ENCODE measurements at places on chromosomes 3 and 15.

DNA sequence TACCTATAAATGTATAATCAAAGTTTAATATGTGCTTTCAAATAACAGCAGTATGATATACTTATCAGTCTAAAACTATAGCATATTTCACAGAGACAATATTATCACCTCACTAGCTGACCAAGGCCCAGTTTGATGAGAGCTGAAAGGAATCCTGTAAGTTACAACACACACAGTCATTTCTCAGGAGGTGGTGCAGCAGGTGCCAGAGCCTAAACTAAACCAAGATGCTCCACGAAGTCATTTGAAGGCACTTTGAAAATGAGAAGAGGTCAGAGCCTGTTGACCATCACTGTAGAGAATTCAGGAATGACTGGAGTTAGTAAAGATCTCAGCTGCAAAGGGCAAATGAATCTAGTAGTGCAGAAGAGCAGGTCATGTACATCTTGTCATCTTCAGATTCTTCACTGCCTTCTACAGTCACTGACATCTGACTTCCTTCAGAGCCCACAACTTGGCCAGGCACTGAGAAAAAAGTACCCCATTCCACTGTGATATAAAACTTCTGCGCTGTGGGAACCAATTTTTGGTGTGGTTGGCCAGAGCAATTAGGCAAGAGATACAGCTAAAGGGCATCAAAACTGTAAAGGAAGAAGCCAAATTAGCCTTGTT is 7.9 kb downstream of the GBE1 start:
- DNase-seq, result no peak

DNA sequence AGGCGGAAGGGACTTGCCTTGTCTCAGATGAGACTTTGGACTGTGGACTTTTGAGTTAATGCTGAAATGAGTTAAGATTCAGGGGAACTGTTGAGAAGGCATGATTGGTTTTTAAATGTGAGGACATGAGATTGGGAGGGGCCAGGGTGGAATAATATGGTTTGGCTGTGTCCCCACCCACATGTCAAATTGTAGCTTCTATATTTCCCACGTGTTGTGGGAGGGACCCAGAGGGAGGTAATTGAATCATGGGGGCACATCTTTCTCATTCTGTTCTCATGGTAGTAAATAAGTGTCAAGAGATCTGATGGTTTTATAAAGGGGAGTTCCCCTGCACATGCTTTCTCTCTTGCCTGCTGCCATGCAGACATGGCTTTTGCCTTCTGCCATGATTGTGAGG is 89.2 kb downstream of the CGGBP1 start:
- no peak for DNase-seq

- no peak for DNase-seq
These were observed 90.2 kb downstream of the PGPEP1L start for GRCh38 chr15:98917417-98917816.

- DNase-seq, result peak; percentile 72
These were observed 26.1 kb downstream of the FNDC3B start for GRCh38 chr3:172065527-172065926.

- DNase-seq, result no peak
These were observed 18.0 kb upstream of the RAB7A start for GRCh38 chr3:128707928-128708494.

- DNase-seq, result peak; percentile 37
These were observed 16.3 kb downstream of the BHLHE40 start for GRCh38 chr3:4995500-4996053.

- peak; percentile 84 for DNase-seq
These were observed 122.7 kb downstream of the WNT5A start for GRCh38 chr3:55364421-55364820.

DNA sequence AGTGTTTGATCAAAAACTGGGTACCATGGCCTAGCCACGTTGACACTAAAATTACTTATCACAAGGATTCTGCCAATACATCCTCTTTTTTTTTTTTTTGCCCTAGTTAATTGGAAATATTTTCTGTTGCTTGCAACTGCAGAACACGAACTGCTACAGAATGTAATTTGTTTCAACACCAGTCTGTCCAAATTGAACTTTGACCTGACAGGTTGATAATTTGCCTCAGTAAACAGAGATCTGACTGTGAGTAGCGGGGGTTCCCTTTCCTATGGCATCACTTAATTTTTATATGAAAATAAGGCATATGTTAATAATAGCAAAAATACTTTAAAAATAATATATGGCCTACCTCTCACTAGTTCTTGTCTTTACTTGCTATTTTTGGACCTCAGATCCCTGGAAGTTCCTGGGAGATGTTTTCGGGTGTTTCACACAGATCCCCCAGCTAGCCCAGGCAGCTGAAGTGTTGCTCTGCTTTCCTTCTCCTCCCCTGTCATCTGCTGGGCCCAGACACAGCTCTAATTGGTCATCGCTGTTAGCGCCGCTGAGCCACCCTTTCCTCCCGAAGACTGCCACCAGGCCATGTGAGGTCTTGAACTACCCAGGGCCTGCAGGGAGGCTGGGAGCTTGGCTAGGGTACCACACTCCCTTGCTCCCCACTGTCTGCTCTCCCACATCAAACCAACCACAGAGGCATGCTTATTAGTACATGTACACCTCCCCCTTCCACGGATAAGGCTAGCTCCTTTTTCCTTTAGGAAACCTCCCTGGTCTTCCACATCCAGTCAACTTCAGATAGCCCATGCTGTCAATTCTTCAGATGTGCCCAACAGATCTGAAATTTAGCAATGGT is 89.8 kb upstream of the RNF7 start:
- DNase-seq, result no peak

- no peak for DNase-seq
These were observed 35.9 kb upstream of the CHMP2B start for GRCh38 chr3:87191175-87191574.

- DNase-seq, result no peak
These were observed 108.0 kb downstream of the KCNH8 start for GRCh38 chr3:19256313-19256712.

GRCh38 chr3:142650001-142650693 is 54.0 kb downstream of the PLS1 start:
- no peak for DNase-seq

DNA sequence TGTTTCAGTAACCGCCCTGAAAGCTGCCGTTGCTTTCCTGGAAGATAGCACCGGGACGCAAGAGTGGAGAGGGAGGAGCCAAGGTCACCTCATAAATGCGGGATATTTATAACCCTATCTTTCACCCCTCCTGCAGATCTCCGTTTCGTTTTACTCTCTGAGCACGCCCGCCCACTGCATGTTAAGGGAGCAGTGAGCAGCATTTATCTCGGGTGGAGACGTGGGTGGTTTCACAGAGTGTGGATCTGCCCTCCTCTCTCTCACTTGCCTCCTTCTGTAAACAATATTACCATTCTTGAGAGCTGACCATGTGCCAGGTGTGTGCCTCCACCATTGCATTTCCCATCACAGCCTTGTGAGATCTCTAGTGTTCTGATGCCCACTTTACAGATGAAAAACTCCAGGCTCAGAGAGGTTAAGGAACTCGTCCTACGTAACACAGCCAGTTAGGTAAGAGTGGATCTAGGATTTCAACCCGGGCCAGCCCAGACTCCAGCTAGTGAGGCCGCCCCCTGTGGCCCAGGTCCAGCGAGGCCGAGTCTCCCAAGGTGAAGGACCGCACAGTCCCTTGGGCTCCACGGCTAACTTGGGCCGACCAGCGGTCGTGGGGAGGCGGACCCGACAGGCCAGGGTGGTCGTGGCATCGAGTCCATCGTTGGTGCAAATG is 16.9 kb upstream of the SEMA4B start:
- no peak for DNase-seq

- DNase-seq, result no peak
These were observed 225.3 kb upstream of the EPHA3 start for GRCh38 chr3:88882121-88882520.

DNA sequence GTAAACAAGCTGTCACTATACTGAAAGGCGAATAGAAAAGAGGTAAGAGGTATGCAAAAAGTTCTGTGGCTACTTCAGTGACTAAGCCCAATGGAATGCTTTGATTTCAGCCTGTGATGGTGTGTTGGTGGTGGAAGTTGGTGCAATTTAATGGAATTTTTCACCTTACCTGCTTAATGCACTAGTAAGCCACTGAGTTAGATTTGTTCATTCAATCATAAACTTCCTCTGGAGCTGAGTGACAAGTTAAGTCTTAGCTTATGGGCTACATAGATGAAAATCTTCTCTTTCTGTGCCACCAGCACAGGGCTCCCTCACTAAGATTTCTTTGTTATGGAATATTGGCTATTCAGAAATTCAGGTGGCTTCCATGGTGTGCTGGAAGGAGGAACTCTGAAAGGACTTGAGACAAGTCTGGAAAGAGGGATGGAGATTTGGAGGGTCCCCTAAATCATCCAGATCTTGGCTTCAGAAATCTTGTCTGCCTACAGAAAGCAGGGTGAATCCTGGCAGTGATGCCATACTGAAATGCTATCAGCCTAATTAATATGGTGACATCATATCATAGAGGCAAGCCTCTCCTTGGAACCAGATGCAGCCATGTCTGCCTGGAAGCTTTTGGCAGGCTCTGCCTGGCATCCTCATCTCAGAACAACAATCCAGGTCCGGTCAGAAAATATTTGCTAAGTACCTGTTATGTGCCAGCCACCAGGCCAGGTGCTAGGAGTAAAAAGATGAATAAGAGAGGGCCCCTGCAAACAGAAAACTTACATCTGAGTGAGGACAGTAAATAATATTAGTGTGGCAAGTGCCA is 8.1 kb upstream of the GAP43 start:
- DNase-seq, result no peak

DNA sequence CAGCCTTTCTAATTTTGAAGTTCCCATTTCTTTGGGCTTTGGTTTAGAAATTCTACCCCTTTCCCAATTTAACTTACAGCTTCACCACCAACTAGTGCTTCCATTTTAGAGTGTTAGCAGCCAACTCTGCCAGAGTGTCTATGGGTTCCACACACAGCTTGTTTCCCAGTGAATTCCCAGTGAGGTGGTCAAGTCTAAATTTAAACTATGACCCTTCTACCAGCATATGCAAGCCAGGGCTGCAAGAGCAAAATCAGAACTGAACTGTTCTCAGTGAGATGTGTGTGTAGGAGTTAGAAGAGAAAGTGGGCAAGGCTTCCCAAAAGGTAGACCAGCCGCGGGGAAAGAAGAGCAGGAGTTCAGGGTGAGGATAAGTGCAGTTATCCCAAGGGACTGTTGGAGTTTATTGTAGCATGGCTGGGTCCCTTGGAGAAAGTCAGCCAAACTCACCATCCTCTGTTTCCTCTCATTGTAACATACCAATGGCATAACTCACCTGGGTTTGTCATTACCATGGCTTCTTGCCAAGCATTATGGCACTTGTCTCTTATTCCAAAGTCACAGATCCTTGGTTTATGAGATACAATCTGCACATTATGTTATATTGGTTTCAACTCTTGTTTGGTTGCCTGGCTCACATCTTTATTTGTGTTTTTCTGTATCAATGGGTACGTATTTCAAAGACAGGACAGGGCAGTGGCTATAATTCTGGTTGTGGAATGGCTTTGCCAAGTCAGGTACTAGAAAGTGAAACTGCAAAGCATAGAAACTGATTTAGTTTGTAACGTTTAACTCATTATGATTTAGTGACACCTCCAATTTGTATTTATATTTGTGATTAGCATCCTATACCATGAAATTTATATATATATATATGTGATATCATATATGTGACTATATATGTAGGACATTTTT is 130.2 kb upstream of the UMPS start:
- DNase-seq, result peak; percentile 24

DNA sequence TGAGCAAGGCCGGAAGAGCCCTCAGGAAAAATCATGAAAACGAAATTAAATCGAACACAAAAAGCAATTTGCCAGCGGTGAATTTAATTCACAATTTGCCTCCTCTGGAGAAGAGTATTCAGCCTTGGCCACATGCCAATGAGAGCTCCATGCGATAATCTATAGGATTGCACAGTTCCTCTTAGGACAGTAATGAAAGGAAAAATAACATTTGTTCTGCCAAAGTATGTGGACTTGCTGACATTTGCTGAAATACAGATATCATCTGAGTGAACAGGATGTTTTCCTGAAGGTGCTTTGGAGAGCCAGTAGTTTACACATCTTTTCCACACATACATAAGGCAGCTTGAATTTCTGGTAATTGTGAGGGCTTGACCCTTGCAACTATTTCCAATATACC is 188.6 kb upstream of the PDZRN3 start:
- peak; percentile 59 for DNase-seq

- no peak for DNase-seq
These were observed 70.2 kb upstream of the GADL1 start for GRCh38 chr3:30964612-30965011.

GRCh38 chr15:100120111-100120510 is 221.7 kb downstream of the ADAMTS17 start:
- DNase-seq, result no peak

DNA sequence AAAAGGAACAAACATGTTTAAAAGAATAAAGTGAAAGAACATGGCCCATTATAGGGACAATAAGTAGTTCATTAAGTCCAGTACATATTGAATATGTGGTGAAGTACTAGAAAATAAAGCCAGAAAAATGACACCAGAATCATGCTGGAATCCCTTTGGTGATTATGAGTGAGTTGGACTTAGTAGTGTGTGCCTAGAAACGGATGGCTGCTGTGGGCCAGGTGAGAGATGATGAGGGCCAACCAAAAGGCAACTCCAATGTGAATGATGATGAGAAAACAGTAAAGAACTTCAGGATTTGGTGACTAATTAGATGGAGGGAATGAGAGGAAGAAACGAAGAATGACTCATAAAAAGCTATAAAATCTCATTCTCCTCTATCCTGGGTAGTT is 3.3 kb downstream of the CRYGS start:
- DNase-seq, result no peak

GRCh38 chr3:163048881-163049280 is 1552.3 kb downstream of the OTOL1 start:
- DNase-seq, result peak; percentile 22

DNA sequence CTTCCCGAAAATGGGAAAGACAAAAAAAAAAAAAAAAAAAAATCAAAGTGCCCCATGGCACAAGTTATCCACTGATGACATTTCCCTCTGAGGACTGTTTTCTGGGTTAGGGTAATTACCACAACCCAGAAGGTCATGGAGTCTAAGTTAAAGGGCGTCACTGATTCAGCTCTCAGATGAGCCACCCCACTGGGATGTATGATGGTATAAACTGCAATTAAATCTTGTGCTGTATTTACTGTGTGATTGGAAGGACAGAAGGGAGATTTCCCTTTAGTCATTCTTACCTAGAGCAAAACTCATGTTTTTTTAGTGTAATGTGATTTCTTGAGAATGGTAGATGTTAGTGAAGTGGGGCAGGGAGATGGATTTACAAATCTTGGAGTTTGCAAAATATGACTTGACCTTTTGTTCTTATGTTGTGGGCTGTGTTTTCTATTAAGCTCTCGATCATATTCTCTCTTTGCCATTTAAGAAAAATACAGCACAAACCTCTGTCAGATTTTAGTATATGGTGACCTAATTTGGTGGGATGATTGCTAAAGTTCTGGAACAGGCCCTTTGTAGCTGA is 244.2 kb downstream of the PTPRG start:
- DNase-seq, result no peak

DNA sequence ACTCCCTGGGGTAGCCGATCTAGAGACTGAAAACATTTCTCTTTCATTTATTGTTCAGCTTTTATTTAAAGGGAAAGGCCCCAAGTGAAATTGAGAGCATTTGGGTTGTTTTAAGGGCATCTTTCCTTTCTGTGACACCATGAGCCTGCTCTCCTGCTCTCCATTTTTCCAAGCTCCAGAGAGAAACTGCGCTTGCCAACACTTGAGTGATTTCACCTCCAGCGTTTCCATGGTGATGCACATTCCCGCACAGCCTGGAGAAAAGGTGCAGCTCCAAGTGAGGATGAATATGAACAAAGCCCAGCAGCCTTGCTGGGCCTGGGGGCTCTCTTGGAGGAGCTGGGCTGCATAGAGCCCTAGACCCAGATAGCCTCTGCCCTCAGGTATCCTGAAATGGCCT is 159.2 kb upstream of the PPP2R3A start:
- no peak for DNase-seq
